ENCODE measurements at places on chromosomes 7 and 10. TPM values are rescaled to one million over a fixed set of nuclear protein-coding genes. Genes with fewer than 3 reads are reported as not detected.
A peak's percentile ranks its signal among the peaks of the same experiment; 100 is the strongest.

Gene CALCR
- not detected for polyA plus RNA-seq

Gene FAM131B
- 1.9 TPM for polyA plus RNA-seq

Gene HACD1
- 0.47 TPM for polyA plus RNA-seq

Gene PNPLA8
- 35.4 TPM for polyA plus RNA-seq

Gene PCLO
- polyA plus RNA-seq: not detected

Gene DOCK1
- polyA plus RNA-seq: not detected

Gene SHTN1
- 0.28 TPM for polyA plus RNA-seq

Gene GRM3
- polyA plus RNA-seq: not detected

GRCh38 chr7:29574659-29575058 lies 11.0 kb downstream of the PRR15 start:
- H3K27ac ChIP-seq: no peak overlapping the region
- DNase-seq: no peak
- no peak overlapping the region for H3K4me3 ChIP-seq
- H3K27me3 ChIP-seq: peaks cover 3% of the 10 kb centered on the region

DNA sequence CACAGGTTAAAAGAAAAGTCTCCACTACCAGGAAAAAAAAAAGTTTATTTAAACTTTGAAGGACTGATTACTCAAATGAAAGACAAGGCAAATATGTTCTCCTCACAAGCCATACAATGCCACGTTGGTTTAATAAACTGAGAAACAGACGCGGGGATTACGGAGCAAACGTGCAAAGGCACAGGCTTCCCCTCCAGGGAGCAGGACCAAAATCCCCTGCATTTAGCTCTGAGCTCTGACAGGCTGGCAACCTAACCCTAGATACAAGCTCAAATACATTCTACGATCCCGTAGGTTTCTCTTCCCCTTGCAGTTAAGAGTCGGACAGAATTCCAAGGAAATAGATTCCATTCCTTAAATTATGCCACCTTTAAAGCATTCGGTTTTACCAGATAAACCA lies 7.7 kb upstream of the GRB10 start:
- H3K27me3 ChIP-seq: peaks cover 17% of the 10 kb centered on the region
- peaks cover 3% of the 10 kb centered on the region for H3K36me3 ChIP-seq
- no peak for DNase-seq
- H3K4me3 ChIP-seq: no peak overlapping the region
- H3K4me1 ChIP-seq: peaks cover 14% of the 10 kb centered on the region
- no peak overlapping the region for H3K27ac ChIP-seq

GRCh38 chr10:102400076-102400475 lies 4.6 kb downstream of the NFKB2 start:
- H3K27me3 ChIP-seq: no peaks in the 10 kb centered on the region
- H3K27ac ChIP-seq: peak overlapping the region; percentile 11
- H3K36me3 ChIP-seq: no peaks in the 10 kb centered on the region
- H3K4me3 ChIP-seq: peak overlapping the region; percentile 24
- peaks cover 31% of the 10 kb centered on the region for H3K4me1 ChIP-seq

DNA sequence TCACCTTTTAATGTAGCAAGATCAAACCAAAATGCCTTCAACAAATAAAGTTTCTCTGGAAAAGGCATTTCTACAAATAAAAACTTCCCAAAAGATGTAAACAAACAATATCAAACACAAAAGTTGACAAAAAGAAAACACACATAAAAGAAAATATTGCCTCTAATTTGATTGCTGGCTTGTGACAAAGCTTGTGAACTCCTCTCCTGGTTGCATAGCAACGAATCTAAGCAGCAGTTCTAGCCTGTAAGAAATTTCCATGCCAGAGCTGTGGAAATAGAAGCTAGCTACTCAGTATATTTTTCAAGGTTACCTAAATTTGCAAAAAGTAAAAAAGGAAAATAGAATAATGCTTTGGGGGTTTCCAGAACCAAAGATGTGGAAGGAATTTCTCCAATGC lies 173.9 kb upstream of the CDK1 start:
- DNase-seq: no peak
- H3K27me3 ChIP-seq: no peaks in the 10 kb centered on the region
- H3K36me3 ChIP-seq: no peaks in the 10 kb centered on the region
- no peaks in the 10 kb centered on the region for H3K4me1 ChIP-seq
- H3K4me3 ChIP-seq: no peak overlapping the region
- H3K27ac ChIP-seq: no peak overlapping the region

GRCh38 chr7:87604264-87604663 lies 3.6 kb upstream of the ABCB1 start:
- H3K27ac ChIP-seq: no peak overlapping the region
- H3K36me3 ChIP-seq: no peaks in the 10 kb centered on the region
- H3K4me1 ChIP-seq: peaks cover 8% of the 10 kb centered on the region
- H3K27me3 ChIP-seq: peaks cover 2% of the 10 kb centered on the region

DNA sequence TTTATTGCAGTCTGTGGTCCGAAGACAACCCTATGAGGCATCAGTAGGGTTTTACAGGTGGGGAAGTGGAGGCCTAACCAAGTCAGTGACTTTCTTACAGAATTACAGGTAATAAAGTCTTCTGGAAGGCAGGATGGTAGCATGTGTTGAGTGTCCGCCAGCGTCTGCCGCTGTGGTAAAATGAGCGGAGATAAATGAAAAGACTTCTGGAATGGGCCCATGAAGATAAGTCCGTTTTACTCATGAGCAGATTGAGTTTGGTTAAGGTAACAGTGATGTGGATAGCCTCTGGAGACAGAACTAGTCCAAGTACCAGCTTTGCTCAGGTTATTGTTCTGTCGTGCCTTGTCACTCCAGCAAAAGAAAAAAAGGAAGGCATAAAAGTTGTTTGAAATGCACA lies 966 bp downstream of the FBH1 start:
- peaks cover 11% of the 10 kb centered on the region for H3K27me3 ChIP-seq
- no peak for DNase-seq
- H3K27ac ChIP-seq: peak overlapping the region; percentile 80

DNA sequence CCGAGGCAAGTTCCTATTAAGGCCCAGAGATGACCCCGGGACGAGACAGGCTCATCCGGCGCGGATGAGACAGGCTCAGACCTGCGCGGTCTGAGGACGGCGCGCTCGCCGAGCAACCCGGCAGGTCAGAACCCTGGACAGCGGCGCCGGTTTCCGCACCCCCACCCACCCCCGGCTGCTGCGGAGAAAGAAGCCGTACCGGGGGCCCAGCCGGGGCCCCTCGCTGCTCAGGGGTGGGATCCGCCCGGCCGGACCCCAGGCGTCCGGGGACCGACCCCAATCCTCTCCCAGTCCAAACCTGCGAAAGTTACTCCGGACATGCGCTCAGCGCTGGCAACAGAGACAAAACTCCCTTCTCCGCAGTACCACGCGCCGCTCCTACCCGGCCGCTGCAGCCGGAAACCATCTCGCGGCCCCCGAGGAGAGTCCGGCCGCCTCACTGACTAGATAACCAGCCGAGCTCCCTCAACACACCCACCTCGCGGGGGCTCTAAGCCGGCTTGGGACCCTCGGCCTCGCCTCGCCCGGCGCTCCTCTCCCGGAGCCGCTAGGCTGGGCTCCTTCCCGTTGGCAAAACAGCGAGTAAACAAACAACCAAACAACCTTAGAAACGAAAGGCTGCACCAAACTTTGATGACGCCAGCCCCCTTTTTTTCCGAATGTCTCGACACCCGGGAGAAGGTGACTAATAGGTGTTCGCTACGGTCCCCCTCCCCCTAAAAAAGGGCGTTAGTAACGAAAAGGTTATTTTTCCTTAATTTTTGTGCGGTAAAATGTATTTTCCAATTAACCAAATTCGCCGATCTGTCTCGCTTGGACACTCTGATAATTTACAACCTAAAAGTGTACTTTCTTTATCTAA lies 2.3 kb upstream of the DRGX start:
- H3K36me3 ChIP-seq: no peaks in the 10 kb centered on the region
- H3K27ac ChIP-seq: no peak overlapping the region
- peaks cover 26% of the 10 kb centered on the region for H3K27me3 ChIP-seq
- peak overlapping the region; percentile 24 for H3K4me3 ChIP-seq
- peaks cover 6% of the 10 kb centered on the region for H3K4me1 ChIP-seq

GRCh38 chr7:17300012-17300411 lies 1.6 kb downstream of the AHR start:
- peaks cover 40% of the 10 kb centered on the region for H3K4me1 ChIP-seq
- H3K27ac ChIP-seq: peak overlapping the region; percentile 76
- no peak for DNase-seq

DNA sequence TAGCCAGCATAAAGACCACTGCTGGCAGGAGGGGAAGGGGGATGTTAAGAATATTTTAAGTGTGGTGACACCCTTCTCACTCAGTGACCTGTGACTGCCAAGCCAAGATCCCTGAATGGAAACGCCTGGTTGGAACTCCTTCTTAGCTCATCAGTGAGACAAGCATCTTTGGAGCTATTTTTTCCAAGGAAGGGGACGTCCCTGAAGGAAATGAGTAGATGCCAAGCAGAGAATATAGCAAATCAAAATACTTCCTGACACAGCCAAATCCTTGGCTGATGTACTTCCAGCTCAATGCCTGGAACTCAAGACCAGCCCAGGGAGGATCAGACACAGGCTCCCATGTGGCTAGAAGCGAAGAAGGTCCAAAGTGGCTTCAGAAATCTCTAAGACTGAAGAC lies 82.2 kb downstream of the SORBS1 start:
- no peak overlapping the region for H3K4me3 ChIP-seq
- no peaks in the 10 kb centered on the region for H3K4me1 ChIP-seq
- no peaks in the 10 kb centered on the region for H3K27me3 ChIP-seq
- no peaks in the 10 kb centered on the region for H3K36me3 ChIP-seq
- H3K27ac ChIP-seq: no peak overlapping the region

DNA sequence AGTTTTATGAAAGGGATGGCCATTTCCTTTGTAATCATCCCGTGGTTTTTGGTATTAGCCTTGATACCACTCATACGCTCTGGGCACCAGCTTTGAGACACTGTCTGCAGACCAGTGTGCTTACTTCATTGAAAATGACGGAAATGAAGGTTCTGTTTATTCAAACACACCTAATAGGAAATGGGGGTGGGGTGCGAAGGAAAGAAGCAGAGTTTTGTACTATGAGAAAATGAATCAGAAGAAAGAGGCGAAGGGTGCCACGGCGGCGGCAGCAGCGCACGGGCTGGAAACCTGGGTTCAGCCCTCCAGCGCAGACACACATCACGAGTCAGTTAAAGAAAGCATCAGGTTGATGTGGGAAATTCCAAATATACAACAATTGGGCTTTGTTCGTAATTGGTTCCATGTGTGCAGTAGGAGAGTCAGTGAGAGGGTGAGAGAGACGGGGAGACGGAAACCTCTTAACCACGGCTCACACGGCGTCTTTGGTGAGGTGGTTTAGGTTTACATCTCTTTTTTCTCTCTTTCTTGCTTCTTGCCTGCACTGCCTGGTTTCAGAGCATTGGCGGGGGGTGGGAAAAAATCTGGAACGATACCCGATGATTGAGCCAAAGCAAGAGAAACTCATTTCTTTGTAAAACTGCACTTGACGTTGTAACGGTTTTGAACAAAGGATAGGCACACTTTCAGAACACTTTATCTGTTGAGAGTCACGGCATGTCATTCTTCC lies 321.2 kb downstream of the FRMD4A start:
- no peak overlapping the region for H3K27ac ChIP-seq
- H3K27me3 ChIP-seq: peaks cover 17% of the 10 kb centered on the region
- H3K36me3 ChIP-seq: peaks cover 6% of the 10 kb centered on the region
- H3K4me3 ChIP-seq: peak overlapping the region; percentile 72

DNA sequence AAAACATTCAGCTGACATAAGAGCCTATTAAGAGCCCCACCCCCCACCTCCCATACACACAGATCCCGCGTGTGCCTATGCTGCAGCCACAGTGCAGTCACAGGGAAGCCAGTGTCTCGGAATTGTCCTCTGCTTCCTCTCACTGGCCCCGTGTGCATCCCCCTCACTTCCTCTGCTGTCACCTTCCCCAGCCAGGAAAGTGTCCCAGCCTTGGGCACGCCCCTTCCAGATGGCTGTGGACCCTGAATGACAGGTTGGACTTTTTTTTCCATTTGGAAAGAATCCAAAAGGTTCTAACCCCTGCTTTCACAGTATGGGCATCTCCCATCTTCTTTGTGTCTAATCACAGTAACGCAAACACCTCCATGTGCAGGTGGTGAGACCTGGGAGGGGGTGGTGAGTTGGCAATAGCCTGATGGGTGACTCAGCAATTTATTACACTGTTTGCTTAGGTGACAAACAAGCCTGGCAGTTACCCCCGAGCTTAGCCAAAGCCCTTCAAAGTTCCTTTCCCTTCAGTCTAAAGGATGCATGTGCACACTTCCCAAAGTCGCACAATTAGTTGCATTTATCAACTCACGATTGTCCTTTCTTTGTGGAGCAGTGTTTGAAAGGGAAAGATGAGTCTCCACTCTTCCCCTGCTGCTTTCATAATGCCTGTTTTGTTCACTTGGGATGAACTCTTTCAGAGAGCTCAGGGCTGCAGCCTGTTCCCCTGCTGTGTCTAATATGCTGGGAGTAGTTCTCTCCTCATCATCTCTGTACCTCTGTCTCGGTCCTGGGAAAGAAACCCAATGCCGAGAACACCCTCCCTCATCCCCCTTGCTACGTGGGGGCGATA lies 67.5 kb upstream of the EFCAB10 start:
- no peak for DNase-seq
- H3K27ac ChIP-seq: no peak overlapping the region

GRCh38 chr7:100642534-100642907 lies 1.2 kb upstream of the TFR2 start:
- H3K4me1 ChIP-seq: no peaks in the 10 kb centered on the region
- no peak for DNase-seq
- H3K27ac ChIP-seq: no peak overlapping the region
- H3K27me3 ChIP-seq: peaks cover under 1% of the 10 kb centered on the region
- no peaks in the 10 kb centered on the region for H3K36me3 ChIP-seq
- H3K4me3 ChIP-seq: no peak overlapping the region

GRCh38 chr10:44206127-44206818 lies 178.6 kb downstream of the CXCL12 start:
- peaks cover 4% of the 10 kb centered on the region for H3K27me3 ChIP-seq
- DNase-seq: no peak
- no peak overlapping the region for H3K27ac ChIP-seq
- no peaks in the 10 kb centered on the region for H3K36me3 ChIP-seq
- no peaks in the 10 kb centered on the region for H3K4me1 ChIP-seq

DNA sequence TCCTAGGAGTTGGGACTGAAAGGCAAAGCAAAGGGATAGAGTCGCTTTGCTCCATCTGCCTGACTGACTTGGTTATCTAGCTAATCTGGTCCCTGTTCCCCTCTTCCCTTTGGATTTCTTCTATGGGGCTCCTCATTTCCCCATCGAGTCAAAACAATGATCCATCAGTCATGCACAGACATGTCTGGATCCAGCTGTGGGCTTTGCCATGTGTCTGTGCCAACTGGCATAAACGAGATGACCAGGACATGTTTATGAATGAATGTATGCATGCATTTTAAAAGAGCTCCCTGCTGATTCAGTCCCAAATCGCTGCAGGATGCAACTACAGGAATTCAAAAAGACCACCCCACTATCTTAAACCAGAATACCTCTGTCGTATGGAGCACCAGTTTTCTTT lies 122.0 kb downstream of the ARL4A start:
- no peak overlapping the region for H3K4me3 ChIP-seq
- H3K27ac ChIP-seq: no peak overlapping the region
- no peak for DNase-seq
- H3K4me1 ChIP-seq: no peaks in the 10 kb centered on the region
